ENCODE measurements at places on chromosomes 12 and 14.

DNA sequence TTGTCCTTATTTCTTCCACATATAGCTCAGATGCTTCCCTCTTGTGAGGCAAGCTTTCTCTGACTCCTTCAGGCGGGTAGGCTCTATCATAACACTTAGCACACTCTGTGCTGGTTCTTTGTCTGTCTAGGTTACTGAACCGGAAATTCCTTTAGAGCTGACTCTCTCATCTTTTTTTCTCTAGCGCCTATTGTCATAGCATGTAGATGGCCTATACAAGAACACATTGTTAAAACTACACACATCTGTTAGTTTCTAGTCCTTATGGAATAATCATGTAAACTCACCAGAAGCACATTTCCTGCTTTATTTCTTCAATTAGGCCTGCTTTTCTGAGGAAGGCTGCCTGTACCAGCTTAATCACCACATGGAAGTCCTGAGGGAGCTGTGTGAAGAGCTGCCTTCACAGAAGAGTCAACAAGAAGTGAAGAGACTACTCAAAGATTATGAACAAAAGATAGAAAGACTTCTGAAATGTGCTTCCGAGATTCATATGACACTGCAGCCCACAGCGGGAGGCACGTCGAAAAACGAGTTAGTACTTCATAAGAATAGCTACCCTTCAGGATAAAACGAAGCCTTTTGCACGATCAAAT is 143.9 kb downstream of the SYNE2 start:
- no peak for DNase-seq

GRCh38 chr12:53327435-53328042 is 6.1 kb upstream of the AAAS start:
- DNase-seq, result no peak

- DNase-seq, result no peak
These were observed 45.0 kb upstream of the P2RX7 start for GRCh38 chr12:121087467-121088194.

GRCh38 chr12:7375145-7375543 is 68.8 kb downstream of the CD163L1 start:
- no peak for DNase-seq

DNA sequence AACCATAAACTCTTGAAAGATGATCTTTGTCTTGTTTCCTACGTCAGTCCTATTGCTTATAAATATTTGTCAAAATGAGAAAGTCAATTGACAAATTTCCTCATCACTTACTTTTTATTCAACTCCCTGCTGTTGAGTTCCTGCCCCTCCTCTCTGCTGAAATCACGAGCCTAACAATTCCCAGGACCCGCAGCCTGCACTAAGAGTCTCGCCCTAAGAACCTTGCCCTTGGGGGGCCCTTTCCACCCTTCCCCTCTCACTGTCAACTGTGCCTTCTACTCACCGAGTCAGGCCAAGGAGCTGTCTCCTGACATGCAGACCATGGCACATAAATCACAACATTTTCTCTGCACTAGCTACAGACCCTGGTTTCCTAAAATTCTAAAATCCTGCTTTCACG is 99.0 kb downstream of the STAB2 start:
- no peak for DNase-seq

DNA sequence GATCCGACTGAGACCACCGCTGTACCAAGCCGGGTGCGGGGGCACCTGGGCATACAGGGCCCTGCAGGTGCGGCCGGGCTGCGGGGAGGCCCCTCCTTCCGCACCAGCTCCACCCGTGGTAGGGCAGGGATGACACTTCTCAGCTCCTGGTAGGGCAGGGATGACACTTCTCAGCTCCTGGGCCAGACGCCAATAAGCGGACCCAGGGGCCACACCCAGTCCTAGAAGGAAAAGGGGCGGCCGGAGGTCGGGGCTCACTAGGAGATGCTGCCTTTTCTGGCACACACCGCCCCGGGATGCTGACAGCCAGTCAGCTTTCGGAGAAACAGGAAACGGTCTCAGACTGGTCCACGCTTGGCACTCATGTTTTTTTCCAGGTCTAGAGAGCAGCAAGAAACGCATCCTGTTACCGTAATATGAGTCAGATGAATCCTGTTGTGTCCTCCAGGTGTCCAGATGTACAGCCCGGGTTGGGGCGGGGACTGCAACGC is 34.8 kb downstream of the NFKBIA start:
- no peak for DNase-seq

- DNase-seq, result no peak
These were observed 29.4 kb downstream of the NUAK1 start for GRCh38 chr12:106109168-106109910.

GRCh38 chr12:105281694-105282049 is 45.7 kb upstream of the APPL2 start:
- DNase-seq, result no peak

- DNase-seq, result no peak
These were observed 35.7 kb upstream of the CLMN start for GRCh38 chr14:95355422-95355821.

DNA sequence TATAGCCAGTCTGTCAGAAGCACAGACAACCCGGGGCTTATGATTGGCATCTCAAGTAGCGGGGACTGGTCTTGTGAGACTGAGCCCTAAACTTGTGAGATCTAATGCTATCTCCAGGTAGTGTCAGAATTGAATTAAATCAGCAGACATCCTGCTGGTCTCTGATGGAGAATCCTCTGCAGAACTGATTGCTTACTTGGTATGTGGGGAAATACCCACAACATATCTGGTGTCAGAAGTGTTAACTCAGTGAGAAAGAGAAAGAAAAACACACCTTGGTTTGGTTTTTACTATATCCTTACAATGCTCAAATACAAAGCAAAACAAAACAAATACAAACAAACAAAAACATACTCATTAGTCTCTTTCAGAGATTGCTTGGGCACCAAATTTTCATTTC is 10.0 kb downstream of the SEL1L start:
- DNase-seq, result no peak

GRCh38 chr12:47213396-47213795 is 133.6 kb upstream of the AMIGO2 start:
- DNase-seq, result no peak

GRCh38 chr14:64755781-64756221 is 51.6 kb downstream of the PLEKHG3 start:
- no peak for DNase-seq

- no peak for DNase-seq
These were observed 120.1 kb upstream of the FZD10 start for GRCh38 chr12:130041983-130042812.

- no peak for DNase-seq
These were observed 28.8 kb downstream of the SERPINA3 start for GRCh38 chr14:94640721-94641631.

- DNase-seq, result no peak
These were observed 10.6 kb downstream of the AHNAK2 start for GRCh38 chr14:104967386-104968152.

DNA sequence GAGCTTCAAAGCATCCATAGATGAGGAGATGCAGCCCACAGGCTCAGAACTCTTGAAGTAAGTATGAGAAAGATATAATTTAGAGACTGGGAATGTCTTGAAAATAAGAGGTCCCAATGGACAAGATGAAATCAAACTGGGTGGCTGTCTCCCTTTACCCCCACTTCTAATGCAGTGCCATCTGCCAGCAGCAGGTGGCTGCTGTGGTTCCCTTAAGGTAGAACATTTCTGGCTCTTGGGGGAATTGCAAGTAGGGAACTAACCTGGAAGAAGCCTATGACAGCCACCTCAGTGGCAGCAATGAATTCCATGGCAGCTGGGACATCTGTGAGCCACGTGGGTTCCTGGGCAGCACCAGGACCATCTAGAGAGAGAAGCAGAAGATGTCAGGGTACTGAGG is 648 bp downstream of the ERP27 start:
- DNase-seq, result no peak

DNA sequence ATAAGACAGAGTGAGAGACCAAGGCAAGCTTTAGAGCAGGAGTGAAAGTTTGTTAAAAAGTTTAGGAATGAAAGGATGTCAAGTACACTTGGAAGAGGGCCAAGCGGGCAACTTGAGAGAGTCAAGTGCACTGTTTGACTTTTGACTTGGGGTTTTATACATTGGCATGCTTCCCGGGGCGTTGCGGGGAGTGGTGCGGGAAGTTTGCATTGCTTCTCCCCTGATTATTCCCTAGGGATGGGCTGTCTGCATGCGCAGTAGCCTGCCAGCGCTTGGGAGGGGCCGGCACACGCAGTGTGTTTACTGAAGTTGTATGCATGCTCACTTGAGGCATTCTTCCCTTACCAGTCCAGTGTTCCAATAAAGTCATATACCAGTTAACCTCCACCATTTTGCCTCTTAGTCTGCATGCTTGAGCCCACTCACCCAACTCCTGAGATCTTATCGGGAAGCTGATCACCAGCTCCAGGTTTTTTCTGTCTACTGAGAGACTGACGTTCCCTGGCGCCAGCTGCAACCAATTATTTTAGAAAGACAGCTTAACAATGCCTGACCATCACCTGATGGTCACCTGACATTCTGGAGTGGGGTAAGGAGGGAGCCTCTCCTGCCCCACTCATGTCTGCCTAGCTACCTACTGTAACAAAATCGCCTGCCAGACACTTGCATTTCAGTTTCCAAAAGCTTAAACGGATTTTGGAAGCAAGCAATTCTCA is 53.2 kb downstream of the DACT1 start:
- DNase-seq, result no peak

- no peak for DNase-seq
These were observed 59.1 kb downstream of the ISCA2 start for GRCh38 chr14:74552623-74553022.

- no peak for DNase-seq
These were observed 2.8 kb upstream of the C12orf43 start for GRCh38 chr12:121018860-121019617.

DNA sequence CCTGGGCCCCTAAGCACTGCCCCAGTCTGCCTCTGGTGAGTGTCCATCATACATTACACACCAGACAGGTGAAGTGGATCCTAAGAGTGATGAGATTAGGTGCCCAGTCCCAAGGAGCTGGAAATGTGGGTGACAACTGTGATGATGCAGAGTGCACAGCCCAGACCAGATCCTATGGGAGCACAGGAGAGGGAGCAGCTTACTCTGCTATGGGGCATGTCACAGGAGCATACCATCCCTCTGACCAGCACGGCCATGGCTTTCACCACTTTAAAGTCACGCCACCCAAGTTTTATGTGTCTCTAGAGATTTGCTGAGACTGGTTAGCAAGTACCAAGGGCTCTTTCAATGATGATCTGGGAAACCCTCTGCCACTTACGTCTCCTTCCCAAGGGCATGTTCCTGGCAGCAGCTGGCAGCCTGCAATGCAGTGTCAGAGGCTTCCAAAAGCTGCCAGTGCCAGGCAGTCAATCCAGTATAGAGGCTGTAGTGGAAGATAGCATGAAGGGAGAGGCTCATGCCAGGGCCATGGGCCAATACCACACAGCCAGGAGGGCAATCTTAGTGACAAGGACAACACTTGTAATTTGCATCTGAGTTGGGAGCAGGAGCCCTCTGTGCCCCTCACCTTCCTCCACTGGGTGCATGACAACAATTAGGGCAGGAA is 40.2 kb downstream of the STAB2 start:
- DNase-seq, result no peak

DNA sequence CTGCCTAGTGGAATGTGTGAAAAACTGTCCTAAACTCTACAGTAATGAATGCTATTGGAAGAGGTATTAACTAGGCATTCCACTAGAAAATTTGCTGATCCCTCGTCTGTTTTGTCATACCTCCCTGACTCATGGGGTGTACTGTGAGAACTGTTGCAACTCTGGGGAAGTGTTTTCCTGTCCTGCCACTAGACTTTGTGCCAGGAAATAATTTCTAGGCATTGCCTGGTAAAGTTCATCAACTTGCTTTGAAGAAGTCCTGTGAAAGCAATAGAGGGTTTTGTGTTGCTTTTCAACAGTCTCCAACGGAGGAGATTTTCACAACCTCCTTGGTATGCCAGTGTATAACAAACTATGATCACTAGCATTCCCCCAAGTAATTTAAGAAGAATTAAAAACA is 139.9 kb downstream of the AKAP6 start:
- no peak for DNase-seq

Measured in activated CD4-positive, CD25-positive, alpha-beta regulatory T cell (primary cell).